NCI-H460 (cell line): ENCODE measurements at places on chromosomes 4 and X. TPM values are rescaled to one million over a fixed set of nuclear protein-coding genes. Genes with fewer than 3 reads are reported as not detected.

The PNMA6A gene
- 1.7 and 2.9 TPM in 2 replicates for total RNA-seq

The HMGB3 gene
- total RNA-seq: 64.2 and 93.1 TPM in 2 replicates

The ANXA5 gene
- total RNA-seq: 332 and 349 TPM in 2 replicates

The SPANXA2 gene
- total RNA-seq: not detected in 2 replicates

The FAM149A gene
- 0.46 and 1.2 TPM in 2 replicates for total RNA-seq

The TXK gene
- 2.5 TPM in 2 replicates for total RNA-seq

The GK gene
- total RNA-seq: 10.4 and 15.4 TPM in 2 replicates

The ERCC6L gene
- total RNA-seq: 6.7 and 7.1 TPM in 2 replicates

The CD38 gene
- total RNA-seq: 0.02 TPM in 1 of 2 replicates, not detected in the other

The MGARP gene
- 0.22 and 0.32 TPM in 2 replicates for total RNA-seq

The HELT gene
- total RNA-seq: not detected in 2 replicates

The GAGE1 gene
- total RNA-seq: not detected in 2 replicates

The CRLF2 gene
- total RNA-seq: 4.7 and 5.7 TPM in 2 replicates

The NEUROG2 gene
- not detected in 2 replicates for total RNA-seq

The AADAT gene
- 10.7 and 14.5 TPM in 2 replicates for total RNA-seq

The TBC1D9 gene
- 7.0 and 7.5 TPM in 2 replicates for total RNA-seq

The NALF2 gene
- 3.3 and 3.6 TPM in 2 replicates for total RNA-seq

The CTAG2 gene
- total RNA-seq: not detected in 2 replicates

The PTCHD1 gene
- 4.0 and 4.7 TPM in 2 replicates for total RNA-seq

The DTHD1 gene
- not detected in 2 replicates for total RNA-seq

The CSAG1 gene
- not detected in 2 replicates for total RNA-seq

The CLDN2 gene
- not detected in 2 replicates for total RNA-seq

The MTMR8 gene
- total RNA-seq: 2.0 and 2.3 TPM in 2 replicates

The C1QTNF7 gene
- total RNA-seq: not detected in 2 replicates
